ENCODE measurements at places on chromosomes 16 and 17.

- DNase-seq: no peak
Measured at GRCh38 chr16:69535123-69536050, 30.4 kb upstream of the NFAT5 start.

- DNase-seq: no peak
Measured at GRCh38 chr16:19659554-19659953, 58.5 kb downstream of the KNOP1 start.

GRCh38 chr16:11151885-11152629 is 103.9 kb downstream of the SOCS1 start:
- DNase-seq: peak; percentile 89

GRCh38 chr17:18230288-18231141 is 5.1 kb downstream of the LLGL1 start:
- DNase-seq: no peak

DNA sequence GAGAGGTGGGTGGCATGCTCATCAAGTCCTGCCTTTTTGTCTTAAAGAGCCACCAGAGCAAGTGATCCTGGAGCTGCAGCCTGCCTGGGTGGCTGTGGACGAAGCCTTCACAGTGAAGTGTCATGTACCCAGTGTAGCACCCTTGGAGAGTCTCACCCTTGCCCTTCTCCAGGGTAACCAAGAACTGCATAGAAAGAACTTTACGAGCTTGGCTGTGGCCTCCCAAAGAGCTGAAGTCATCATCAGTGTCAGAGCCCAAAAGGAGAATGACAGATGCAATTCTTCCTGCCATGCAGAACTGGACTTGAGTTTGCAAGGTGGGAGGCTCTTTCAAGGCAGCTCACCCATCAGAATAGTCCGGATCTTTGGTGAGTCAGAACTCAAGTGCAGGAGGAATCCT is 14.2 kb downstream of the CSH2 start:
- DNase-seq: no peak

DNA sequence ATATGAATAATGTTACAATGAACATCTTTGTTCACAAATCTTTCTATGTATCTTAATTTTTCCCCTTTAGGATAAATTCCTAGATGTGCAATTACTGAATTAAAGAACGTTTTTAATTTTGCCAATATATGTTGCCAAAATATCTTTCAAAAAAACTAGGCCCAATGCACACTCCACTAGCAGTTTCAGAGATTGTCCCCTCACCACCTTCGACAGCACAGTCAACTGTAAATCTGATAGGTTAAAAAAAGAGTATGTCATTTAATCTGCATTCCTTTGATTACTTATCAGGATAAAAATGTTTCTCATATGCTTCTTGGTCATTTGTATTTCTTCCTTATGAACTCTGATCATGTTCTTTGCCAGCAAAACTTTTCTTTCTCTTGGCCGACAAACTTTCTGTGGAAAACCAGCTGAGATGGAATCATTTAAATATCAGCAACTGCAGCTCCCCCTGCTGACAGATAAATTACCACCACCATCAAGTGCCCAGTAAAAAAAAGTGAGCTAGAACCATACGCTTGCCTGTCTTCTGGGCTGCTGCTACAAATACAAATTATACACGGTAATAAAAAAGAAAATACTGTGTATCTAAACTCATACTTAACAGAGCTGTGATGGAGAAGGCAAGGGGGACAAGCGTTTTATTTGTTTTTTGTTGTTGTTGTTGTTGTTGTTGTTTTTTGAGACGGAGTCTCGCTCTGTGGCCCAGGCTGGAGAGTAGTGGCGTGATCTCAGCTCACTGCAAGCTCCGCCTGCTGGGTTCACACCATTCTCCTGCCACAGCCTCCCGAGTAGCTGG is 19.6 kb upstream of the KANSL1 start:
- DNase-seq: peak; percentile 86

DNA sequence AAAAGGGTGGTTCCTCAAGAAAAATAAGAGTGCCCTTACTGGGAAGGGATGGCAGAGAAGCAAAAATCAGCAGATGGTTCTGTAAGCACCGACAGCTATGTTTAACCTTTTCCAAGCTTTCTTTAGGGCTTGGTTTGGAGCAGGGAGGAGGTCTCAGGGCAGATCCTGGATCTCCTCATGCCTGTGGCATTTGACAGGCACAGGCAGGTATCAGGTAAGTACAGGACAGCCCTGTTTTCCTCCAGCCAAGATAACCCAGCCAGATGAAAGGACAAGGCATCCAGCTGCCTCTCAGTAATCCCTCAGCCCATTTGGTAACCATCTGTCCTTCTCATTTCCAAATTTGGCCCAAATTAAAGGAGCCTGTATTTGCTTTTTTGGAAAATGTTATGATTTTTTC is 141.5 kb downstream of the TOX3 start:
- peak; percentile 21 for DNase-seq

DNA sequence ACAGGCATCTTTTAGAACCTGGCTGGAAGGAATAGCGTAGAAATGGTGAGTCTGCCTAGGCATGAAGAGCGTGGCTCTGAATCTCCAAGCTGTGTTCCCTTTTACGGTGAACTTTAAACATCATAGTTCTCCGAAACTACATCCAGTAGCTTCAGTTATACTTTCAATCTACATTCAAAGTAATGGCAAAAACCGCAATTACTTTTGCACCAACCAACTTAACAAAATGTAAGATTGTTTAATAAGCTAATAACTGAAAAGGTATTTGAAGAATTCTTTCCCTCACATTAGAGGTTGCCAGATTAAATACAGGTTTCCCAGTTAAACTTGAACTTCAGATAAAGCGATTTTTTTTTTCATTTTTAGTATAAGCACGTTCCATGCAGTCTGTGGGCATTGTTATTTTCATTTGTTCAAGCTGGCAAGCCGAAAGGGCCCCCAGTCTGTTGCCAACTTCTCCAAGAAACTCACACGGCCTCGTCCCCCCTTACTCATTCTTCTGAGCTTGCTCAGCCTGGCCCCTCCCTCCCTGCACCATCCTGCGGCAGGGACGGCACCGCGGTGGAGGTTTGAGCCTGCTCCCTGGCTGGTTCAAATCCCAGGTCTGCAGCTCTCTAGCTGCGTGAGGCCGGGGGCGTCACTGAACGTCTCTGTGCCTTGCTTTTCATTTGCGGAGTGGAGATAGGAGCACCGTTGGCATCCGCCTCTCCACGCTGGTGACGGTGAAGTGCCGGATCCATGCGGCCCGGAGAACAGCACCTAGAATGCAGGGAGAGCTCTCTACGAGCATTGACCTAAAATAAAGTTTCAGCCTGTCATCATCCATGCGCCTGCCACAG is 3.5 kb upstream of the MTHFSD start:
- DNase-seq: no peak

DNA sequence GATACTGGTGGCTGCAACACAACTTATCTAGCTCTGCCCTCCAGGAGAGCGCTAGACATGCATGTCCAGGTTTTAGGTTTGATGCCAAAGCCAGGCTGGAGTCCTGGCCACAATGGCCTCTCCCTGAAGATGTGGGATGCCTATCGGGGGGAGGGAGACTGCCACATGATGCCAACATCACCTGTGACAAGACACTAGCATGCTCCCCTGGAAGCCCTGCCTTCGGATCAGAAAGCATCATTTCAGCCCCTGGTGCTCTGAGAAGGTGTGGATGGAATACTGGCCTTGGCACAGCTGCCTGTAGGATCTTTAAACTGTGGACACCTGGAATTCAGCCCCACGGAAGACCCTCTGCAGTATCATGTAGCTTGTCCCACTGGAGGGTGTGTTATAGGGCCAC is 93.5 kb downstream of the SHISA6 start:
- no peak for DNase-seq

DNA sequence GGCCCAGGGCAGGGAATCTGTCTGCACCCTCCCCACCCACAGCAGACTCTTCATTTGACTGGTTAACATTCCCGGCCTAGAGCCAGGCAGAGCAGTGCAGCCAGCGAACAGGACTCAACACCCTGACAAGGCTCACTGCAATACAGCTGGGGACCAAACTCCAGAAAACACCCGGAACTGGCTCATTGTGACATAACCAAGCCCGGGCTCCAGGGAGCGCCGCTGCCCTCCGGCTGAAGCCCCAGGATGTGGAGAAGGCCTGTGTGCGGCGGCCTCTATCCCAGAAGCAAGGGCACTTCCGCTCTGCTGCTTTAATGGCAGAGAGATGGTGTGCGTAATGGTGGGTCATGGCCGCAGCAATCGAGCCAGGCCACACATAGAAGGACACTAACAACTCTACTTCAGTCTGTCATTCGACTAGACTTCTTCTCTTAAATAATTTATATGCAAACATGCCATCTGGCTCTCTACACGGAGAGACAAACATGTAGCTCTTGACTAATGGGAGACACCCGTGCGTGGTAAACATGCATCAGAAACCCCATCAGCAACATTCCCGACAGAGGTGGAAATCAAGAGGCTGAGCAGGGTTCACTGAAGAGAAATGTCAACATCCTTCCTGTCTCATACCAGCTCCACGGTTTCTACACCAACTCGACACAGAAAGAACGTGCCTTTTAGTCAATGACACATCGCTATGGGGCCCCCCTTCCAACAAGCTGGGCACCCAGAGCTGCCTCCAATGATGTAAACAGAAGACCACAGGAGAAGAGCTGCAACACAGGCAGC is 18.0 kb downstream of the KLHDC4 start:
- DNase-seq: no peak

DNA sequence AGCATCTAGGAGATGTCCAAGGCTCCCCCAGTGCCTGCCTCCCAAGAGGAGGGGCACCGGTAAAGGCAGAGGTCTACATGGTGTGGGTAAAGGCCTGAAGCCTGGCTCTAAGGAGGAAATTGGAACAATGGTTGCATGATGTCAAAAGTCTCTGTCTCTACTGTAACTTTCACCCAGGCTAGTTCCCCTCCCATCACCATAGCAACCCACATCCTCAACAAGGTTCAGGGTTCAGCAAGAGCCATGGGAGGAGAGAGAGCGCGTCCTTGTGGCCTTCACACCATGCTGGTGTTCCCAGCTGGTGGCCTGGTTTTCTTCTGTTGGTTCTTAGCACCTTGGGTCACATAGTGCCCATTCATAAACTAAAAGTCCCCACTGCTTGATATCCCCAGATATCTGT is 196.7 kb upstream of the CDH5 start:
- DNase-seq: no peak

DNA sequence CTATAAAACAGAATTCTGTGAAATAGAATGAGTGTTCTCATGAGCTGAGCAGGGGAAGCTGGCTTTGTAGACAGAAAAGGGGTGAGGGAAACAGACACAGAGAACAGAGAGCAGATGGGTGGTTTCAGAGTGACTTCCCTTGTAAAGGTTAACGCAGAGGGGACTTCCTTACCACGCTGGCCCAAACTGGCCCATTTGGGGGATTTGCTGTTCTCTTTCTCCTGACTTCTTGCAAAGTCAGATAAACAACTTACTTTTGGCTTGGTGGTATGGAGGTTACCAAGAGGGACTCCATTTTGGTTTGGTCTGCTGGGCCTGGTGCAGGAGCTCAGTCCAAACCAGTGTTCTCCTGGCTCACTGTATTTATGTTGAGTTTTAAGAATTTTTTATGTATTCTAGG is 48.4 kb downstream of the SEC14L1 start:
- no peak for DNase-seq

- peak; percentile 30 for DNase-seq
Measured at GRCh38 chr16:9258423-9259051, 167.1 kb downstream of the HAPSTR1 start.

DNA sequence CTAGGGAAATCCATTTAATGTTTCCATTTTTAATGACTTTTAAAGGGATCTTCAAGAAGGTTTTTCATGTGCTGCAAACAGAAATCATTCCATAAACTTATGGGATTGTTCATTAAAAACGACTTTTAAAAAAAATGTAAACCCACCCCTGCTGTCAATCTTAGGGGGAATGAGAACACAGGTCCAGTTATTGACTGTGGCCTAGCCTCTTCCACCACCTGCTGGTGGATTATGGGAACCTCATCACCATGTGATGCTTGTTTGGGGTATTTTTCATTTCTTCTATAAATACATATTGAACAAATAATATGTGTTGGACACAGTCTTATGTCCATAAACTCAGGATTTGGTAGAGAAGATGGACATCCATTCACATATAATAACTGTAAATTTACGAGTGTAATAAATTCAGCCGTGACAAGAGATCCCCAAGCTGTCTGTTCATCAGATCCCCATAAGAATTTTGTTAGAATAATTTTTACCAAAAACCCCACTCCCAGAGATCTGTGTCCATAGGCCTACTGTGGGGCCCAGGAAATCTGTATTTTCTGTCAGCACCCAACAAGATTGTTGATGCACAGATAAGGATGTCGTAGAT is 42.0 kb upstream of the TMC5 start:
- peak; percentile 68 for DNase-seq

DNA sequence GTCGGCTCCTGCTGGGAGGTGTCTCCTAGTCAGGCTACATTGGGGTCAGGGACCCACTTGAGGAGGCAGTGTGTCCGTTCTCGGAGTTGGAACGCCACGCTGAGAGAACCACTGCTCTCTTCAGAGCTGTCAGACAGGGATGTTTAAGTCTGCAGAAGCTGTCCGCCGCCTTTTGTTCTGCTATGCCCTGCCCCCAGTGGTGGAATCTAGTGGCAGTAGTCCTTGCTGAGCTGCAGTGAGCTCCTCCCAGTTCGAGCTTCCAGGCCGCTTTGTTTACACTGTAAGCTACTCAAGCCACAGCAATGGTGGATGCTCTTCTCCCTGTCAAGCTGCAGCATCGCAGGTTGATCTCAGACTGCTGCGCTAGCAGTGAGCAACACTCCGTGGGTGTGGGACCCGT is 36.0 kb downstream of the ITFG1 start:
- no peak for DNase-seq

DNA sequence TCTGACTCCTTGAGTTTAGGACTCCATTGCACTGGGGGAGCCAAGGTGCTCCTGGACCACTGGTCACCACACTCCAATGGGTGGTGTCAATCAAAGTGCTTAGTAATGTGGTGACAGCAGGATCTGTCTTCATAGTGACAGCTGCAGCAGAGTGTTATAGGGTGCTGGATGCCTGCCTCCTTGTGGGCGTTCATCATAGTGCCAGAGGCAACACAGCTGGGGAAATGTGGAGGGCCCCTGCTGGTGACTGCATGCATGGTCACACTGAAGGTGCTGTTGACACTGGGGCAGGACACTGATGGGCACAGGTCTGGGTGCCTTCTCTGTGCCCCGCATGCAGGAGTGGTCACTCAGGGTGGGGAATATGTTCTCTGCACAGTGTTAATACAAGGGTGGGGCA is 177.5 kb upstream of the CDH8 start:
- DNase-seq: peak; percentile 33

DNA sequence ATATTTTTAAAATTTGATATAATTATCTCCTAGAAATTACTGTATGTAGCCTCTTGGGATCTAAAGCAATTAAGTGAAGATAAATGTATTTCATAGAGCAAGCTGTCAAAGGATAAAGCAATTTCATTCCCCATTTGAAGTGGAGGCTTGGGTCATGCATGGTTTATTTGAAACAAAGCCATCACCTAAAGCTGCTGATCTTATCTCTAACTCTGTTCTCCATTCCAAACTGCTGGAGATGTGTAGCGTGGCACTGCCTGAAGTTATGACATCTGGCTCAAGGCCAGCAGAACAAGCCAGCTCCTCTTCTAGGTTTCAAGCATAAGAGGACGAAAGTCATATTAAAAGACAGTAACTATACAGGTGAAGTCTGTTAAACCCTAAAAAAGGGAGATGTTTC is 83.9 kb downstream of the HIC1 start:
- peak; percentile 66 for DNase-seq

- no peak for DNase-seq
Measured at GRCh38 chr17:44221862-44222111, 2.3 kb upstream of the UBTF start.
